ENCODE measurements at places on chromosomes 6 and 20.

GRCh38 chr20:61746147-61746646 is 319.5 kb downstream of the TAF4 start:
- DNase-seq, result no peak

- peak; percentile 47 for DNase-seq
Observed at GRCh38 chr20:41173161-41173721, 35.9 kb downstream of the PLCG1 start.

DNA sequence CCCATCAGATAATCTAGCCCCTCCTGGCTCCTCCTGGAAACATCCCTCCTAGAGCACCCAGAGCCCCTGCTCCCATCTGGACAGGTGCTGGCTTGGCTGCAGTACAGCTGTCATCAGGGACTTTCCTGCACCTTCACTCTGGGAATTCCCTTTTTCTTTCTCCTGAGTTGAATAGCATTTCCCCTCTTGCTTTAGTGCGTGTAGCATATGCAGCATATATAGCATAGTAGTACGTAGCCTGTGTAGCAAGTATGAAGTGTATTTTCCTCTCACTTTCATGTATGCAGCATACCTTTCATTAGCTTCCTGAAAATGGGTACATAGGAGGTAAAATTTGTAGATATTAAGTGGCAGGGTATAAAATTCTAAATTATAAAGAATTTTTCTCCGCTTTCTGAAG is 352.9 kb downstream of the ESR1 start:
- no peak for DNase-seq

GRCh38 chr20:24831232-24831631 is 117.8 kb upstream of the CST7 start:
- no peak for DNase-seq

DNA sequence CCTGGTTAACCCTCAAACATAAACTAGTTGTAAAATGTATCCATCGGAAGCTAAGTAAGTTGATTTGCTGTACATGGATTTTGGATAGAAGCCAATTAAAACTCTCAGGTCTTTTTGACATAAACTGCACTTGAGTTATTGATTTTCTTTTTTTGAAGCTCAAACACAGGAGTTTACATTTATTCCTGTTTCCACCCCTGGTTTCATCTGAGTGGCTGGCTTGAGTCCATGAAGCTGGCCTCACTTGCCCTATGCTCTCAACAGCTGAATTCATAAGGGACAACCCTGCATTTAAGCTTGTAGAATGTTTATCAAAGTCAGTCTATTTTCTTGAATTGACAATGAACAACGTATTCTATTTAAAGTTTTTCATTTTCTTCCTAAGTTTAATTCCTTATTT is 58.1 kb upstream of the PLEKHG1 start:
- no peak for DNase-seq
